ENCODE measurements at places on chromosomes 6 and 20.

- DNase-seq: no peak
Observed at GRCh38 chr6:21284166-21284565, 309.4 kb upstream of the SOX4 start.

DNA sequence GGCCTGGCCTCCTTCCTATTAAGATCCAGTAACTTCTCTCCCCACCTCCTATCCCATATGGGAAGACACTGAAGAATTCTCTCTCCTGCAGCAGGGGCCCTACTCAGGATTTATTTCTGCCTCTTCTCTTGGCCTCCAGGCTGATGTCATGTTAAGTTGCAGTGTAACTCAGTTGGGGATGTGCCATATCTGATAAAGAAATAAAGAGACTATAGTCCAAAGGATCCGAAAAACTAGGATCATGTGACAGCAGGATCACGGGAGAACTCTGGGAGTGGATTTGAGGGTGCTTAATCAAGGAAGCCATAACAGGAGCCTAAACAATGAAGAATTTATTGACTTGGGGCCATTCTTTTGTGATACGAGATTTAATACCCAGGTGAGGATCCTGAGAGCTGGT is 38.5 kb upstream of the TGM6 start:
- no peak for DNase-seq

DNA sequence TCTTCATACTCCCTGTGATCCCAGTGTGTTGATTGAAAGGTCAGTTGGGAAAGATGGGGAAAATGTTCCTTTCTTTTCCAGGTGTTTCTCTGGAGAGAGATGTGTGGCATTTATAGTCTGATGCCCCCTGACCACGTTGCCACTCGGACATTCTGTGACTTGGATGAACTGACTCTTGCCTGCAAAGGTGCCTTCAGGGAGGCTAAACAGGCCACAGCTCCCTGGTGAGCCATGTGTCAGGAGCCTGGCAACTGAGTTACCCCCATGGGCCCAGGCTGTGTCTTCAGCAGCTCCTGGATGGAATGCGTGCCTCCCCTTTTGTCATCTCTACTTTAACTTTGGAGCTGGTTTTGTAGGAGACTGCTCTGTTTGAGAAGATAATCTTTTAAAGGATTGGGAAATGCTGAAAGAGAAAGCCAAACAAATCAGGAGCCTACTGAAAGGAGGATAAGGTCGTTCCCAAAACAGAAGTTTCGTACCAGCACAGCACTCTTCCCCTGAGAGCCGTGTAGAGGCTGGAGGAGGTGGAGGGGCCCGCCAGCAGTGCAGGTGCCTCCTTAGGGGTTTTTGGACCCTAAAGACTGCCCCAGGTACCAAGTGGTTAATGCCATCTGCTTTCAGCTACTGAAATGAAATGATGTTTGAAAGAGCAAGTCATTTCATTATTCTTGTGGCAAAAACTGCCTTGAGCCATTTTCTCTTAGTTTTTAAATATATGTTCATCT is 322.8 kb downstream of the ZFAND3 start:
- DNase-seq: no peak

DNA sequence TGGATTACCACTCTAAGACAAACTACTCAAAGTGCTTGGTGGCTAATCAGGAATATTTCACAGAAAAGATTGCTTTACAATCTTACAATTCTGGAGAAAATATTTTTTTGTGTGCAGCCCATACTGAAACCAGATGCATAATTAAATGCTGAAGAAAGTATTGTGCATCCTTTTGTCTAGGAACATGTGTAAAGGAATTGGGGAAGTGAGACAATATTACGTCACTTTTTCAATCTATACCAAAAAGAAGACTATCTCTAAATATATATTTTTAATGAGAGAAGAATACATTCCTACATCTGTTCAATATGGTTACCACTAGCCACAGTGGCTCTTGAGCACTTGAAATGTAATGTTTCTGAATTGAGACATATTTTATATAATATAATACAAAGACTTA is 992.5 kb upstream of the ADGRB3 start:
- DNase-seq: no peak

- DNase-seq: no peak
Observed at GRCh38 chr6:33798343-33798848, 5.4 kb downstream of the MLN start.
